ENCODE measurements at places on chromosomes 5 and 9.

GRCh38 chr5:172833686-172834414, at the start of gene ERGIC1:
TSS of gene ERGIC1 (plus strand) at chr5:172834251. CDS start at chr5:172834414, 163 bp downstream.
- peak; percentile 91 for DNase-seq

GRCh38 chr9:5438301-5439162, 807 bp upstream of the PLGRKT start:
- DNase-seq, result no peak

- peak; percentile 78 for DNase-seq
Measured at GRCh38 chr9:127568971-127569885, 42.8 kb upstream of the STXBP1 start.

DNA sequence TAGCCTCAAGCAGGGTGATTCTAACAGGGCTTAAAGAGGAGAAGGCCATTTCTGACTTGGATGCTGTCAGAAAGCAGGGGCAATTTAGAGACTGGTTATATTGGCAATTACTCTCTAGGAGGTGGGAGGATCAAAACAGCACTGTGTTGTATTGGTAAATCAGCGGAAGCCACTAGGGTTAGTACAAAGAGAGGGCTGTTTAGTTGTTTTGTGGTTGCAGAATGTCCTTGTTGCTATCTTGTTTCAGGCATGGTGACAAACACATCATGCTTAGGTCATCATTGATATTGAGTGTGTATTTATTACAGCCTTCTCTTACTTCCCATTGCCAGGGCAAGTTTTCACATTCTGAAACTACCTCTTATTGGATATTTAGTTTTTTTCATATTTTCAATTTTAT, 165.3 kb downstream of the TAF11L14 start:
- DNase-seq, result no peak

DNA sequence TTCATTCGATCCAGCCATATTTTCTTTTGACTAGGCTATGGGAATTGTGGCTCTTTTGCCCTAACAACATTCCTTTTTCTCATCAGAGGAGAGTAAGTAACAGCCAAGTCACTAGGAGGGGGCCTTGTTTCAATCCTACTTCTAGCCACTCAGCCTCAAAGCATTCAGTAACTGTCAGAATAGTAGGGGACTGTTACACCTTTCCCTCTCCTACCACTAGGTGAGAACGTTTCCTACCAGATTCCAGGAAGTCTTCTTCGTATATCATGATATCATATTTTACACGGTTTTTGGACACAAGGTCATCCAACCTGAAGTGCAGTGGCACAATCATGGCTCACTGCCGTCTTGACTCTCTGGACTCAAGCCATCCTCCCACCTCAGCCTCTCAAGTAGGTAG, 171.3 kb upstream of the CDH12 start:
- DNase-seq, result no peak

DNA sequence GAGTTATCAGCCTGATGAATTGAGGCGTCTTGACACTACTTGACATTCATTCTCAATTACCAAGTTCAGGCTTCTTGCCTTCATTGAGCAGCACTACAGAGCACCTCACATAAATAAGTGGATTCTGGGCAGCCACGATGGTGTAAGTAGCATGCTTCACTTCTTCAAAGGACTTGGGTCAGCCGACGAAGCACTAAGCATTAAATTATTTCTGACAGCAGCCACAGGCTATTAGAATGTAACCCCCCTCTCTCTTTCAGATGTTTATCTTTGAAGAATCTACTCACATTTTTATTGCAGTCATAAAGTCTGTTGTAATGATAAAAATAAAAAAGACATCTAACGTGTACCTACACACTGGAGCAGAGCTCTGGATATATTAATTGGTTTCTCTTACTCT, 45.9 kb upstream of the VPS13A start:
- no peak for DNase-seq

- DNase-seq, result no peak
Measured at GRCh38 chr9:112327718-112328450, 5.5 kb downstream of the PTBP3 start.

GRCh38 chr9:100100146-100100667, 1.2 kb downstream of the INVS start:
- DNase-seq, result no peak

- no peak for DNase-seq
Measured at GRCh38 chr5:27341342-27341741, 303.0 kb upstream of the CDH9 start.

DNA sequence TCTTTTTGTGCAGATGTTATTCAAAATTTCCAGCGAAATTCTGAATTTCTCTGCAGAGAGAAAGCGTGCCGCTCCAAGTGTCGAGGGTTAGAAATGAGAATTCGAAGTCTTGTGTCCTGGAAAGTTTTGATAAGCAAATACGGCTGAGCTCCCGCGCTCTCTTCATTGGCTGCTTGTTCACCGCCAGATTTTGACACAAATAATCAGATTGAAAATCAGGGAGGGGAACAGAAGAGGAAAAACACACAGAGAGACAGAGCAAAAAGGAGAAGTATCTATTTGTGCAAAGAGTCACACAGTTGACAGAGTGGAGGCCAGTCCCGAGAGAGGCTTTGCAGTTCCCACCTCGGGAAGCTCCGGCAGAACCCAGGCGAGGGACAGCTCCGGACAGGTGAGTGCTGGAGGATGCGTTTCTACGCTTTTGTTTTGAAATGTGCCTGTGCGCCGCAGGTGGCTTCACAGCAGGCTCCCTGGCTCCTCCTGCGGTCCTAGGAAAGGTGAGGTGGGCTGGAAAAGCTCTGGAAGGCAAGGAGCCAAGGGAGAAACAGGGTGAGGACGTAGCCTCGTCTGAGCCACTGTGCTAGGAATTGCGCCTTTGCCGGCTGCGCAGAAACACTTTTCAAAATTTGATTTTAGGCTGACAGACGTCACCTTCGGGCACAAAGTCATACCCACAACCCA, at the start of gene GFI1B:
TSS of gene GFI1B (plus strand) at position 244 of the 681 bp plus-strand sequence. CDS start 7,985 bp downstream, outside the sequence.
- DNase-seq, result no peak

DNA sequence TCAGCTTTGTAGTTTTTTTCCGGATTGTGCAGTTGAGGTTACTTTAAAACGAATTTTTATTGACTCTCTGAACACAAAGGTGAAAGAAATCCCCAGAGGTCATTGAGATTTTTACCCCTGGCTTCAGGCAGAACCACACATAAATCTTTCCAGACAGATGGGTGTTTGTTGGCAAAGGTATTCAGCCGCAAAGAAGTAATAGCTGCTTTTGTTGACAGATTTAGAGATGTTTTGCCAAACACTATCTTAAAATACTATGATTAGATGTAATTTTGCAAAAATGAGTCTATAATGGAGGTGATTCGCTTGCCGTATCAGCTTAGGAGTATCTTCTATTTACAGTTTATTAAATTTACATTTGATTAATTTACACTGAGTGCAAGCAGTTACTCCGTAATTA, 418.3 kb upstream of the CLINT1 start:
- no peak for DNase-seq

DNA sequence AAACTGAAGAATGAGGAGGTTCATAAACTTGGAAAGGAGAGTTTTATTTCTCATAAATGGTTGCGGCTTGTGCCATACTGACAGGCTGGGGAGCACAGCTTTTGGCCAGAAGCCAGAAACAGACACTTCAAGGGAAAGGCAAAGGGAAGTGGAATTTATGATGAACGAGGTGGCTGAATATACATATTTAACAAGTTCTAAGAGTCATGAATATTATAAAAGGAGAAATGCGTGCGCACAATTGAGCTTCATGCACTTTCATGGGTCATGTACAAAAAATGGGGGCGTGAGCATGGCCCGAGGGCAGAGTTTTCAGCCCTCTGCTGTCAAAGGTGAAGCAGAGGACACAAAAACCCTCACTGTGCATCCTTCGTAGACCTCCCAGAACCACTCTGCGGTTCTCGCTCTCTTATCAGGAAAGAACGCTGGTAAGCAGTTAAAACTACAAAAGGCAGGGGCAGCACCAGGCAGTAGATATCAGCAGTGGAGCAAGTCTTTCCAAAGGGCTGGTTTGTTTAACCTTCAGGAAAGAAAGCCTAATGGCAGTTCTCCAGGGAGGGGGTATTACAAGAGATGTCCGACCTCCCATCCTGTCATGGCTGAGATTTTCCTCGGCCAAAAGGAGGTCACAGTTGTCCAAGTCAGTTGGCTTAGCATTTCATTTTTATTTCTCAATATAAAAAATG, 29.0 kb downstream of the AUH start:
- no peak for DNase-seq

DNA sequence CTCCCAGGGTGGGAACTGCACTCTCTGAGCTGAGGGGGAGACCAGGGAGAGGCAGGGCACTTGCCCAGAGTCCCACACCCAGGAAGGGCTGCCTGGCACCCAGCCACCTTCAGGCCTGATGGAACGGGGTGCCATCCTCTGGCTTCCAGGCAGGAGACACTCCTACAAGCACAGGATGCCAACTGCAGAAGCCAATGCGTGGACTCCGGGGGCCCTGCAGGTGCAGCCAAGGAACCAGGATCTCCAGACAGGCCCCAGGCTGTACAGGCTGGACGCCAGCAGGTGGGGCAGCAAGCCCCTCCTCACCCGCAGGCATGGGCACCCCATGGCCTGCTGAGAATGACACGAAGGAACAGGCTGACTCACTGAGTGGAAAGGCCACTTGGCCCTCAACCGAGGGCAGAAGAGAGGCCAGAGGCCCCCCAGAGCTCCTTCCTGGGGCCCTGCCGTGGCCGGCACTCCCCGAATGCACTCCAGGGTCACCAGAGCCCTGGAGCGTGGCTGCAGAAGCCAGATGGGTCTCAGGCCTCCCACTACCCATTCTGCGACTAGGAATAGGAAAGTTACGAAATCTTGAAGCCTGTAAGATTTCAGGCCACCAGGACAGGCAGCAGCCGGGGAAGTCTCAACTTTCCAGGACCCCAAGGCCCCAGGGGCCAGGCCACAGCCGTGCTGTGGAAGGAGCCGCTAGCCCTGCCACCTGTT, 15.7 kb downstream of the NACC2 start:
- DNase-seq, result no peak

GRCh38 chr9:122334916-122335315, 35.9 kb upstream of the PTGS1 start:
- DNase-seq, result no peak

- no peak for DNase-seq
Measured at GRCh38 chr9:116479967-116480366, 207.1 kb upstream of the TRIM32 start.

- DNase-seq, result no peak
Measured at GRCh38 chr5:60208716-60209115, 315.2 kb upstream of the PDE4D start.

DNA sequence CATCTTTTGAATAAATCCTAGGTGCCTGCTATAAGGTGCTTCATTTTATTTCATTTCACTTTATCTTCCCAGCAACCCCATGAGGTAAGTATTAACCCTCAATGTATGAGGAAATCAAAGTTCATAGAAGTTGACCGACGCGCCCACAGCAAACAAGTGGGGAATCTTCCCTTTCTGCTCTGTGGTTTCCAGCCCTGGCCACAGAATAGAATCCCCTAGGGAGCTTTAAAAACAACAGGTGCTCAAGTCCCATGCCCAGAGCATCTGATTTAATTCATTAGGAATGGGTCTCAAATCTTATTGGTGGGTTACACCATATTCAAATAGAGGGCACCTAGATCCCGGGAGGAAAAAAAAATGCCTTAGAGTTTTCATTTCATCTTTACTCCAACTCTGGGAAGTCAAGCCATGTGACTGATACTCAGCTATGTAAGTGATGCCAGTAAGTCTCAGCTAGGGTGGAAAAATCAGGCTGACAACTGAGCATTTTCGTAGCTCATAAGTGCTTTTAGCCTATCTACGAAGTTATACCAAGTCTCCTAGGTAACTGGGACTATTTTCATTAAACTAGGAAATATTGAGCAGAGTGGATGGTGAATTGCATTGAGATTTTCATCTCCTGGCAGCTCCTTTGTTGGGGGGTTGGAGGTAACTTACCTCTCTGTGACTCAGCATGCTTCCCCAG, 353.4 kb upstream of the SLC30A5 start:
- DNase-seq, result no peak

- no peak for DNase-seq
Measured at GRCh38 chr5:35094948-35095347, 47.2 kb upstream of the AGXT2 start.

DNA sequence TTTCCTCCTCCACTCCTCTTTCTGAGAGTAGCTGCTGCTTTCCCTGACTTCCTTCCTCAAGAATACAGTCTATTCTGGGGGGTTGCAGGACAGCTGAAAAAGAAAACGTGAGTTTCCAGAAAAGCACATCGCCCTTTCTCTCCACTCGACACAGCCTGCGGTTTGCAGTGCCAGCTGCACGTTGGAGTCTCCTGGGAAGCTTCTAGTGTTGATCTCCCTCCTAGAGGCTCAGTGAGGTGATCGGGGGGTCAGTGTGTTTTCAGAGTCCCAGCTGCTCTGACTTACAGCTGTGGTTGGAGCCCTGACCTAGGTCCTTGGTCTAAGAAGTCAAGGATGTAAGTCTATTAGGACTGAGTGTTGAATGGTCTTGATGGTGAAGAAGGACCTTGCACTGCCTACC, 25.0 kb upstream of the SUSD3 start:
- DNase-seq, result no peak

DNA sequence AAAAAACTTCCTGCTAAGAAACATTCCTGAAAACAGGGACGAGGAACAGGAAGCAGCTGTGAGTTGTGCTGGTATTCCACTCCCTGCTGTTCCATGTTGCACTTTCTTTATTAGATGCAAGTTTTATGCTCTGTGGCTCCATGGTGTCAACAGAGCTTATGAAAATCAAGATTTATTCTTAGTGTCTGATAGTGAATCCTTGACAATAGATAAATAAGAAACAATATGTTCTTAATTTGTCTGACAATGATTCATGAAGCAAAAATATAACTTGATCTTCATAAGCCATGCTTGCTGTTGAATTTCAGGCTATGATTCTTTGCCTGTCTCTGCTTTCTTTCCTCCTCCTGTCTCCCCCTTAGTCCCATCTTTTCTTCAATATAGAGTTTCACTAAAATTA, 119.6 kb downstream of the DROSHA start:
- DNase-seq, result no peak

DNA sequence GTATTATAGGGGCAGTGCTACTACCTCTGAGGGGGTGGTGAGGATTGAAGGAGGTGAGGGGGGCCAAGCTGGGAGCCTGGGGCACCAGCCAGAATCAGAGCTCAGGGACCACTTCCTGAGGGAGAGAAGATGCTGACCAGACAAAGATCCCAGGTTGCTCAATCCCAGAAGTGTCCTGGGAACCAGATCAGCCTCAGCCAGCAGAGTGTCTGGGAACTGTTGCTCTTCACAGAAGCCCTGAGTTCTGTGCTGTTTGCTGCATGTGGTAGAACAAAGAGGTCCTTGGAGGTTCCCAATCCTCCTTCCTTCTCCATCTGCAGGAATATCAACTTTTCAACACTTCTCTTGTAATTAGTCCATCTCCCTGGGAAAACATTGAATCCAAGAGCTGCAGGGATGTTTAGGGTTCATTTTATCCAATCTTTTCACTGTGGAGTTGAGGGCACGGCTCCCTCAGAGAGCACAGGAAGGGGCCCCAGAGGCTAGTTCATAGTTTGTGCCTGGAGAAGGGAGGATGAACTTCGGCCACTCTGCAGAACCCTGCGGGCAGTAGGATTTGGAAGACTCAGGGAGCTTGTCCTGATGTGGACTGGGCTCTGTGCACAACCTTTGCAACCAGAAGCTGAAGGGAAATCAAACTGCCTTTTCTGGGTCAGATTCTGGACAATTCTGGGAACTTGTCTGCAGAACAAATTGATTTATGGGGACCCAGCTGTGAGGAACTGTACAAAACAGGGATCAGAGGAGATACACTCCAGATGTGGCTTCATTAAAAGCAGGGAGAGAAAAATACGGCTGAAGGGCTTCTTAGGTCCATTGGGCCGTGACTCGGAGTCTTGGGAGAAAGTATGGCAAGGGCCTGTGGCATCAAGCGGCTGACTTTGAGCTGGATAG, 57.1 kb downstream of the GALNT12 start:
- DNase-seq, result no peak

GRCh38 chr5:55934115-55934613, 60.6 kb downstream of the IL6ST start:
- DNase-seq, result no peak

GRCh38 chr9:137750566-137750965, 127.0 kb upstream of the CACNA1B start:
- DNase-seq, result no peak
